ENCODE measurements at places on chromosomes 1 and 21. TPM values are rescaled to one million over a fixed set of nuclear protein-coding genes. Genes with fewer than 3 reads are reported as not detected.

The PTPRC gene
- total RNA-seq = not detected

The OR10Z1 gene
- not detected for total RNA-seq

The UTS2 gene
- total RNA-seq = not detected

The NR0B2 gene
- total RNA-seq = not detected

The AIM2 gene
- not detected for total RNA-seq

The MACO1 gene
- total RNA-seq = 13.5 TPM

The PIGC gene
- total RNA-seq = 18.9 TPM

The IFNLR1 gene
- not detected for total RNA-seq

The CD84 gene
- total RNA-seq = not detected

The RGS13 gene
- total RNA-seq = not detected

The EIF4G3 gene
- 29.4 TPM for total RNA-seq

The DNAJC16 gene
- 10.5 TPM for total RNA-seq

The KAZN gene
- total RNA-seq = 3.2 TPM

The LCE3D gene
- not detected for total RNA-seq

The CDK18 gene
- 1.4 TPM for total RNA-seq

The CA6 gene
- total RNA-seq = not detected

The LYSMD1 gene
- 3.3 TPM for total RNA-seq

The APCS gene
- not detected for total RNA-seq

The LRRC8B gene
- 19.8 TPM for total RNA-seq

The SPRR1A gene
- not detected for total RNA-seq

The PLA2G4A gene
- total RNA-seq = 6.8 TPM

The APOBEC4 gene
- total RNA-seq = not detected

The CFAP45 gene
- 0.89 TPM for total RNA-seq

The ZNF281 gene
- 19.4 TPM for total RNA-seq

The GPR25 gene
- not detected for total RNA-seq

The MEX3A gene
- 2.8 TPM for total RNA-seq

The TAS1R1 gene
- total RNA-seq = 0.10 TPM

The SLC2A5 gene
- total RNA-seq = not detected

The NKAIN1 gene
- total RNA-seq = 0.47 TPM

The KRTAP10-11 gene
- total RNA-seq = not detected

The KCNT2 gene
- total RNA-seq = 0.13 TPM

The MCOLN2 gene
- total RNA-seq = not detected

The UBE2U gene
- total RNA-seq = not detected
